Mesangial cell (primary cell): ENCODE measurements at places on chromosomes 7 and 10. TPM values are rescaled to one million over a fixed set of nuclear protein-coding genes. Genes with fewer than 3 reads are reported as not detected.

MEOX2 gene
- total RNA-seq: 0.13 TPM in 1 of 2 replicates, not detected in the other

RBP3 gene
- total RNA-seq: not detected in 2 replicates

GIMAP5 gene
- total RNA-seq: not detected in 2 replicates

TAS2R41 gene
- not detected in 2 replicates for total RNA-seq

TECPR1 gene
- total RNA-seq: 15.3 and 33.1 TPM in 2 replicates

GRID1 gene
- total RNA-seq: 0.13 TPM in 1 of 2 replicates, not detected in the other

C10orf67 gene
- under 0.01 and 0.38 TPM in 2 replicates for total RNA-seq

CDNF gene
- 1.8 TPM in 1 of 2 replicates, not detected in the other for total RNA-seq

SLC26A3 gene
- total RNA-seq: not detected in 2 replicates

PSMG3 gene
- total RNA-seq: 46.0 and 69.3 TPM in 2 replicates

ENTPD7 gene
- 26.0 and 28.0 TPM in 2 replicates for total RNA-seq

WDR86 gene
- 0.33 and 43.2 TPM in 2 replicates for total RNA-seq

VAX1 gene
- not detected in 2 replicates for total RNA-seq

FOXI2 gene
- not detected in 2 replicates for total RNA-seq

STEAP1 gene
- total RNA-seq: 0.63 and 3.6 TPM in 2 replicates

ACSM6 gene
- not detected in 2 replicates for total RNA-seq

SPDYE5 gene
- not detected in 2 replicates for total RNA-seq

ACTR3C gene
- total RNA-seq: 2.3 and 8.4 TPM in 2 replicates

ZNF800 gene
- 9.5 and 11.7 TPM in 2 replicates for total RNA-seq

NME8 gene
- not detected in 2 replicates for total RNA-seq

RHEB gene
- 72.1 and 108 TPM in 2 replicates for total RNA-seq

CALHM1 gene
- total RNA-seq: not detected in 2 replicates

CYP2C19 gene
- not detected in 2 replicates for total RNA-seq

ZC3HAV1 gene
- total RNA-seq: 25.1 and 34.9 TPM in 2 replicates

SPDYE16 gene
- total RNA-seq: not detected in 2 replicates

C7orf33 gene
- not detected in 2 replicates for total RNA-seq

MDH2 gene
- 120 and 146 TPM in 2 replicates for total RNA-seq

NPY4R gene
- total RNA-seq: 0.13 and 2.4 TPM in 2 replicates

PDE6C gene
- total RNA-seq: not detected in 2 replicates

CAV2 gene
- total RNA-seq: 94.4 and 106 TPM in 2 replicates

ASB4 gene
- under 0.01 and 0.13 TPM in 2 replicates for total RNA-seq

TDRD1 gene
- total RNA-seq: not detected in 2 replicates

TAF3 gene
- total RNA-seq: 1.6 and 2.6 TPM in 2 replicates

KCNH2 gene
- 1.4 and 2.3 TPM in 2 replicates for total RNA-seq

PITX3 gene
- total RNA-seq: 1.1 and 1.8 TPM in 2 replicates

NEUROG3 gene
- total RNA-seq: not detected in 2 replicates

GTF2IRD1 gene
- 25.9 and 57.0 TPM in 2 replicates for total RNA-seq

FBH1 gene
- 49.1 and 56.5 TPM in 2 replicates for total RNA-seq

NUPR2 gene
- total RNA-seq: 0.38 TPM in 1 of 2 replicates, not detected in the other

CPA5 gene
- total RNA-seq: not detected in 2 replicates

SPAG6 gene
- 0.63 TPM in 1 of 2 replicates, not detected in the other for total RNA-seq

GJC3 gene
- not detected in 2 replicates for total RNA-seq
